ENCODE measurements at places on chromosomes 3 and 15.

- no peak for DNase-seq
Observed at GRCh38 chr15:91824256-91824655, 29.3 kb upstream of the SLCO3A1 start.

GRCh38 chr3:186593862-186594261 lies 19.0 kb upstream of the AHSG start:
- no peak for DNase-seq

DNA sequence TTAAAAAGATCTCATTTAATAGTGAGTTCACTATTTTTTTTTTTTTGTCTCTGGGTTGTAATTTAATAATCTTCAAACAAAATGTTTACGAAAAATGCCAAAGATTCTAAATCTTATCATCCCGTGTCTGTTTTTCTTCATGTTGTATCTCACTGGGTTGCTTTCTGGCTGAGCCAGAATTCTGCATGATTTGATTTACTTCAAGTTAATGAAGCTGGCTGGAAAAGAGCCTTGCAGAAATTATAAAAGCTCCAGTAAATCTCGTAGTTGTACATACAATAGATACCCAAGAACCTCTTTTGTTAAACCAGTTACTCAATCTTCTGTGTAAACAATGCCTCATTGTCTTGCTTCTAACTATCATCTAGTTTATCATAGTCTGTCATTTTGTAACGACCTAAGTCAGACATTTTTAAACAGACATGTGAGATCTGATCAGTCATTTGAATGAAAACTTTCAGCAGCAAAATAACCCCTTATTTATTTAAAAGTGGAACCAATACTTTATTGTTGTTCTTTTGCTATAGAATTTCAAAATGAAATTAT lies 249.0 kb downstream of the MCTP2 start:
- no peak for DNase-seq

GRCh38 chr15:57527382-57528091 lies 64.2 kb upstream of the MYZAP start:
- no peak for DNase-seq

DNA sequence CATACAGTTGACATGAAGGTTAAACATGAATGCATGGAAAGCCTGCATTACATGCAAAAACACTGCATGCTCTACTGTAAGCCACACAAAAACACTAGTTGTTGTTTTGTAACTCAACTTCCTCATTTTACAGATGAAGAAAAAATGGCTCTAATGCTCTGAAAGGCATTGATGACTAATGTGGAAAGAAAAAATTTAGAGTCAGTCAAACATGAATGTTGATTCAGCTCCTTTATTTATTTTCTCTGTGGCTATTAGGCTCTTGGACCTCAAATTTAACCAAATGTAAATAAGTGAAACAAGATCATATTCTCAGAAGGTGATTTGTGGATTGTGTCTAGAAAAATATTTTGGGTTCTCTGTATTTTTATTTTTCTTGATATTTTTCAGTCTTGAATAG lies 336.7 kb upstream of the ZNF717 start:
- no peak for DNase-seq

GRCh38 chr15:90315278-90315982 lies 36.7 kb upstream of the ZNF774 start:
- DNase-seq = no peak

DNA sequence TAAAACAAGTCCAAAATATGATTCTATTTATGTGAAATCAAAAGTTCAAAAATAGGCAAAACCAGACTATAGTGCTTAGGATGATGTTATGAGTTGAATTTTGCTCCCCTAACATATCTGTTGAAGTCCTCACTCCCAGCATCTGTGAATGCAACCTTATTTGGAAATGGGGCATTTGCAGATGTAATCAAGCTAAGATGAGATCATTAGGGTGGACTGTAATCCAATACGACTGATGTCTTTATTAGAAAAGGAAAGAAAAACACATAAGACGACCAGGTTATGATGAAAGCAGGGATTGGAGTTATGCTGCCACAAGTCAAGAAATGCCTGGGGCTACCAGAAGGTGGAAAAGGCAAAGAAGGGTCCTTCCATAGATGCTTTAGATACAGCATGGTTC lies 110.5 kb upstream of the CCDC39 start:
- DNase-seq = no peak

DNA sequence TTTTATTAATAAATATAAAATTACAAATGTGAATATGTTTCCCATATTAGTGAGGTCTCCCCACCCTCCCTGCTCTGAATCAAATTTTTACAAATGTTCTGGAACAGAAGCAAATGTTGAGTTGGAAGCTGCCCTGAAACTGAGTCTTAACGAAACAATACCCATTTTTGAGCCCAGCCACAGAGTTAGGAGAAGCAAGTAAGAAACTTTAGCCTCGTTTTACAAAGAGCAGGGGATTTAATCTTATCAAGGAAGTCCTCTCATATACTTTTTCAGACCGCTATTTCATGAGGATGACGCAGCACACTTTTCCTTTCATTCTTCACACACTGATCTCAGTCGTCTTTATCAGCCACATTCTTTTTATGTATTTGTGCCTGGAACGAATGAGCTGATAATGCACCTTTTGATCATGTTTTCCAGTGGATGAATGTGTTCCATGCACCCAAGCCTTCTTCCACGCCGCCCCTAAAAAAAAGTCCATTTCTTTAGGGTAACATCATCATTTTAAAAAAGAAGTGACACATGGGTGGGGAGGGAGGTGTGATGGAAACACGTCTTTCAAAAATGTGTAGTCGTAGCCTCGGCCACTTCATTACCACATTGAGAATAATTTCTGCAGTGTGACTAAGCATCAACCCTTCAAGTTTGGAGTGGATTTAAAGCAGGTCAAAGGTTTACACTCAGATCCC lies 48.1 kb downstream of the SETMAR start:
- DNase-seq = peak; percentile 30

GRCh38 chr3:196932600-196932999 lies 9.7 kb downstream of the NCBP2 start:
- DNase-seq = no peak
